Stimulated activated CD8-positive, alpha-beta memory T cell treated with anti-CD3 and anti-CD28 coated beads, Interleukin-4, amount 100 ng/mL, for 1 hour (primary cell): ENCODE measurements at places on chromosomes 7 and 10.

- no peak for DNase-seq
Observed at GRCh38 chr7:80731281-80731680, 92.8 kb downstream of the CD36 start.

DNA sequence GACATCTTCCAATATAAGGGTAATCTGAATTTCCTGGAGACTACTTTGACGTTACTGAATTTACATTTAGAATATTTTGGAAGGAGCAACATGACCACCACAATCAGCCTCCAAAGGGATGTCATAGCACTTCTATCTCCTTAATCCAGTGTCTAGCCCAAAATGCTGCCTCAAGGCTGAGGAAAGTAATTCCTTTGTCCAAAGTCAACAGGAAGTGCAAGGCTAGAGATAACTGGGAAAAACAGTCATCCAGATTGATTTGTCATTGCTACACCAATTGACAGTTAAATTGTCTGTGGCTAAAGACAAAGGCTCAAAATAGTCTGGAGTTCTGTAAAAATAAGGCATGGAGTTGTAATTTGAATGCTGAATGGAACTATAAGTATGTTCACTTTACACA, 3.9 kb upstream of the TFPI2 start:
- no peak for DNase-seq

DNA sequence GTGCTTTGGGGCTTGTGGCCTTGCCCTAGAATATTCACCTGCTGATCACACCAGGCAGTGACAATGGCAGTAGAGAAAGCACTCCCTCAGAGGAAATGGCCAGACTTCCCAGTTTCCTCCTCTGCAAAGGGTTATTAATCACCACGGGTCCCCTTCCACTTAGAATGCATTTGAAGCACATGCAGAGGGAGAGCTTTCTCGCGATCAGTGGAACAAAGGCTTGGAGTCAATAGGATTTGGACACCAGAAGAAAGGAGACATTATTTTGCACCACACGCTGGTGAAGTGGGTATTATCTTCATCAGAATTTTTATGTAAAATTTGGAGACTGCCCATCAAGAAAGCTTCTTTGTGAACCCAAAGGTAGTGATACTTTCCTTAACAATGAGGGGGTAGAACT, 35.4 kb upstream of the INHBA start:
- no peak for DNase-seq

DNA sequence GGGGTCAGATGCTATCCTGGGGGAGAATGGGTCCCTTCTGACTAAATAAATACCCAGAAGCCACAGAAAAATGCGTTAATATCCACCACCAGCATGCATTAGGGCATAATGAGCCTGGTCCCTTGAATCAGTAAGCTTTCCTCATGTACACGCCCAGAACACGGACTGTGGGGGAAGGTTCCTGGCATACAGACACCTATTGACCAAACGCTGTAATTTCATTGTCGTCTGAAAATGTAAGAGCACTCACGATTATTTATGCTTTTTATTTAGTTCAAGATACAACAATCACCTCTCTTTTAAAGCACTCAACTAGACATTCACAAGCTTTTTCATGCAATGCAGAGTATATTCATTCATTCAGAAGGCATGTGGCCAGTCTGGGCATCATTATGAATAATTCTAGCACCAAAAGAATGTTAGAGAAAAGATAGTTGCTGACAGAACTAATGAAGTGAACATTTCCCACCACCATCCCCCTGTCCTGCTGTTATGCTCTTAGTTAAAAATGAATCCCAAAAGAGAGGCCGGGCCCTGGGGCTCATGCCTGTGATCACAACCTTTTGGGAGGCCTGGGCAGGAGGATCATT, 101.0 kb downstream of the SVIL start:
- no peak for DNase-seq

DNA sequence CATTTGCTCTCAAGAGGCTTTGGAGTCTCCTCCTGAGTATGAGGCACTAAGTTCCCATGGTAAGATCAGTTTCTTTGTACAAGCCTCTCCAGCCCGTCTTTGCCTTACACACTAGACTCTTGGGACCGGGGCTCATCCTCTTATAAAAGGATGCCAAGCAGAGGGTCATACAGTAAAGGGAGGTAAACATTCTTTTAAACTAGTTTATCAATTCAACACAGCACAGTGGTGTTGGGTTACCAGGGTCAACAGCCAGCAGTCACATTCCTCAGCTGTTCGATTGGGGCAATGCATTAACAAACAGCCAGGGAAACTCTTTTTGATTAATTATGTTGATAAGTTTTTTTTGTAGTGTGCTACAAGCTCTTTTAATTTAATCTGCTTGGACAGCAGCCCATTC, 37.8 kb downstream of the HHEX start:
- DNase-seq, result no peak

DNA sequence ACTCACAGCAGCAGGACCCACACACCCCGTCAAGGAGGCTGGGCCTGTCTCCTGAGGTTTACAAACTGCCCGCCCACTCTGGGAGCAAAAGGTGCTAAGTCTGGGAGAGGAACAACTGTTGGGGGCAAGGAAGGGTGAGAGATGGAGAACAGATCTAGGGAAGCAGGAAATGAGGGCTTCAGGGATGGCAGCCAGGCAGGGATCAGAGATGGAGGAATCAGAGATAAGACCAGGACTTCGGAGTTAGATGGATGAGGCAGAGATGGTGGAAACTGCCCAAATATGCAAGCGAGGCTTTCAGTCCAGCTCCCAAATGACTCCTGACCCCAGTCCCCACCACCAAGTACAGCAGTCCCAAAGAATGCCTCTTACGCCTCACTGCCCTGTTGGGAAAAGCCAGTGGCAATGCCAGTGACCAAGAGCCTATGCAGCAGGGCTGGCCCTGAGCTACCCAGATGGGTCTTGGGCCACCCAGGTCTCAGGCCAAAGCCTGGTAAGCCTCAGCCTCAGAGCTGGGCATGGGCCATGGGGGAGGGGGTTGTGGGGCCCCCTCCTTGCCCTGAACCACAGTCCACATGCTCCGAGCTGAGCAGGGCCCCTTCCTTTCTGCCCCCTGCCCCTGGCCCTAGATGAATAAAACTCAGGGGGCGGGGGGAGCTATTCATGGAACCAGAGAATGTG, 39.5 kb upstream of the SLF2 start:
- no peak for DNase-seq

GRCh38 chr10:104080762-104081161, 4.9 kb downstream of the COL17A1 start:
- no peak for DNase-seq
